ENCODE measurements at places on chromosomes 7 and 10. TPM values are rescaled to one million over a fixed set of nuclear protein-coding genes. Genes with fewer than 3 reads are reported as not detected.

SLC26A5 gene
- total RNA-seq: 0.48 TPM

GRCh38 chr7:66517212-66517909 lies 111.3 kb upstream of the KCTD7 start:
- H3K4me1 ChIP-seq: no peaks in the 10 kb centered on the region
- no peaks in the 10 kb centered on the region for H3K27me3 ChIP-seq
- DNase-seq: no peak

GRCh38 chr10:72218726-72219125 lies 2.6 kb upstream of the ASCC1 start:
- H3K36me3 ChIP-seq: no peaks in the 10 kb centered on the region
- H3K27me3 ChIP-seq: no peaks in the 10 kb centered on the region
- no peak overlapping the region for H3K4me3 ChIP-seq

DNA sequence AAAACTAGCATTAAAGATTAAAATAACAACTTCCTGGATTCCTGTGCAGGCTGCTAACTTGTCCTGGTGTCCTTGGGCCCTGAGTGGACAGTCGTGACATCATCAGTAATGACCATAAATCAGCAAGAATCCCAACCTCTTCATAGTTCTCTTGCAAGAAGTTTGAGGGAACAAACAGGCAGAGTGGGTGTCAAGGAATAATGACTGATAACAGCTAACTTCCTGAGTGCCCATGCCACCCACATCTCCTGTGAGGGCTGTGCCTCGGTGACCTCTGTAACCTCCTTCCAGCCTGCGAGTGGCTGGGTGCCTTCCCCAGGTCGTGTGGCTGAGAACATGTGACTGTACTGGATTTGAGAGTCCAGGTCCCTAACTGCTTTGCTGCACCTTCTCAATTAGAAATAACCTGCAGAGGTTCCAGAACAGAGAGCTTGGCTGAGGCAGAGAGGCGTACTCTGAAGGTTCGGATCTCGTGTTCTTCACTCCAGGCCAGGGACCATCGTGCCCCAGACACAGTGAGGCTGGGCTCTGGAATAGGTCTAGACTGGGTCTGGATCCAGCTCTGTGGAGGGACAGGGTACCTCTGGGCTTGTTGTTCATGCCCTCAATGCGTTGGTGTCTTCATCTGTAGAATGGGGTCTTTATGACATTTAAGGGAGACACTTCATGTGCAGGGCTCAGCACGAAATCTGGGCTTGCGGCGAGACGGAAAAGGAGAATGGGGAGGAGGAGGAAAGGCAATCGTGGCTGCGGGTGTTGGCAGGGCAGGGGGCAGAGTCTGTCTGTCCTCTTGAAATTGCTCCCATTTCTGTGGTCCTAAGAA lies 313.1 kb upstream of the ZNF32 start:
- H3K4me1 ChIP-seq: no peaks in the 10 kb centered on the region
- H3K4me3 ChIP-seq: no peak overlapping the region
- no peaks in the 10 kb centered on the region for H3K27me3 ChIP-seq

- H3K27ac ChIP-seq: no peak overlapping the region
- no peaks in the 10 kb centered on the region for H3K36me3 ChIP-seq
- H3K4me3 ChIP-seq: no peak overlapping the region
- no peaks in the 10 kb centered on the region for H3K27me3 ChIP-seq
- H3K4me1 ChIP-seq: no peaks in the 10 kb centered on the region
Observed at GRCh38 chr7:85167636-85168035, 19.2 kb downstream of the SEMA3D start.

All from breast epithelium (tissue), 4 donors.